HuH-7.5 (cell line): ENCODE measurements at places on chromosomes 7 and 10.

- DNase-seq, result no peak
Measured at GRCh38 chr10:78320506-78320905, 286.8 kb downstream of the RPS24 start.

- no peak for DNase-seq
Measured at GRCh38 chr10:76408646-76409045, 977.2 kb downstream of the LRMDA start.

GRCh38 chr7:149849174-149849573, 11.0 kb downstream of the ZNF862 start:
- no peak for DNase-seq

GRCh38 chr7:151115836-151116418, 29.7 kb downstream of the AGAP3 start:
- no peak for DNase-seq

DNA sequence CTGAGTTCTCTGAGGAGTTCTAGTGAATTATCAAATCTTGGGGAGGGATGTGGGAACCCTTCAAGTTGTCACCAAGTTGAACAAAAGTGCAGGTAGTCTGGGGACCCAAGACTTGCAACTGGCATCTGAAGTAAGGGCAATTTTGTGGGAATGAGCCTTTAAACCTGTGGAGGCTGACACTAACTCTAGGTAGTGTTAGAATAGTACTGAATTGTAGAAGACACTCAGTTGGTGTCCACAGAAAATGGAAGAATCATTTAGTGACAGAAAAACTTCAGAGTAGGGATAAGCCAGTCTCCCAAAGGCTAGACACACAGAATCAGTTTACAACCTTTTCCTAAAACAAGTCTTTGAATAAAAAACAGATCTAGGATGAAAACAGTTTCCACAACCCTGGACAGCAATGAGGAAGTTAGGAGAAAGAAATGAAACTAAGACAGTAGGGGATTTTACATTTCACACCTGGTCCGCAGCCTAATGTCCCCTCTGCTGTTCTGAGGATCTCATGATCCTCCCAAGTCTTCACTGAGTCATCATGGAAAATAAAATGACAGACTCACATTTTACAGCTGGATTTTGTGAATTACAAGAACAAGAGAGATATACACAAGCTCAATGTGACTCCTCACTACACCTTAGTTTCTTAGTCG, 23.0 kb upstream of the ING3 start:
- DNase-seq, result no peak

DNA sequence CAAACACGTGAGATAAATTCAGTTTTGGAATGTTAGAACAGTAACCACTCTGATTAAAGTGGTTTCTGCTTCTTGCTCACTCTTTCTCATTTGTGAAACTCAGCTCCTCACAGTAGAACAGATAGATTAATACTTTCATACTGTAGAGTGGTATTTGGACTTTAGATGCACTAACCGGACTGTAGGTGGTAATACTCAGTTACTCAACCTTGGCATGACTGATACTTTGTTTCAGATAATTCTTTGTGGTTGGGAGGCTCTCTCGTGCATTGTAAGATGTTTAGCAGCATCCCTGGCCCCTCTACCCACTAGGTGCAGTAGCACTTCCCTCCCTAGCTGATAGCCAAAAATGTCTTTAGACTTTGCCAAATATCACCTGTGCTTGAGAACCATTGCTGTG, 37.6 kb downstream of the MCU start:
- DNase-seq, result no peak

DNA sequence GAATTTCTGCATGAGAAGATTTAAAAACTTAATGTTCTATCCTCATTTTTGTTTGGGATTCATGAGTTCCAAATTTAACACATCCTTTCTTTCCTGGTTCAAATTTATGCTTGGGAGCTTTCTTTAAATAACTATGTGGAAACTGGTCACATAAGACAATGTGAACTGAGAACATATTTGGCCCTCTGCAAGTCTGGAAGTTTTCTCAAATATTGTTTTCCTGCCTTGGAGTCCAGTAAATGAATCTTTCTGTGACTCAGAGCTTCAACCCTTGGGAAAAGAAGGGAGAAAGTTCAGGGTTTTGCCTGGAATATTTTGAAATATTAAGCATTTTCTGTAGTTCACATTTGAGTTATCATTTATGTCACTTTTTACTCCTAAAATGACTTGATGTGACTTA, 559.0 kb upstream of the NRP1 start:
- DNase-seq, result no peak

DNA sequence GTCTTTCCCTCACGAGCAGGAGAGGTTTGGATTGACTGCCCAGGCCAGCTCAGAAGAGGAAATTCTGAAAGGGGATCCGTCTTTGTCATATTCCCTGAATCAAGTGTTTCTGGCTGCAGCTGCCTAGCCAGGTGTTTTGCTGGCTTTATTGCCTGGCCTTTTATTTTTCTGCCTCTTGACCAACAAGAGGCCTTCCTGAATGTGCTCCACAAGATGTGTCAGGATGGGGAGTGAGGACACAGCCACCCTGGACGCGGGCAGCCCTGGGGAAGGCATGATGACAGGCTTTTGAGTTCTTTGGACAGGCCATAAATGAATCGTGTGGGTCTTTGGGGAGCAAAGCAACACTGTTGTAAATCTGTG, 163.6 kb downstream of the CAMK1D start:
- no peak for DNase-seq

- DNase-seq, result no peak
Measured at GRCh38 chr7:133109816-133110215, 27.9 kb upstream of the CHCHD3 start.

- DNase-seq, result no peak
Measured at GRCh38 chr10:106513352-106513771, 651.1 kb downstream of the SORCS1 start.
